ENCODE measurements at places on chromosomes 11 and 22. TPM values are rescaled to one million over a fixed set of nuclear protein-coding genes. Genes with fewer than 3 reads are reported as not detected.

OR4C6 gene
- total RNA-seq, result not detected

SYTL2 gene
- 31.3 TPM for total RNA-seq

ACR gene
- total RNA-seq, result not detected

- H3K36me3 ChIP-seq, result no peaks in the 10 kb centered on the region
- DNase-seq, result no peak
- H3K4me1 ChIP-seq, result no peaks in the 10 kb centered on the region
- no peak overlapping the region for H3K27ac ChIP-seq
- no peaks in the 10 kb centered on the region for H3K27me3 ChIP-seq
These were observed 4.0 kb downstream of the POU2AF3 start for GRCh38 chr11:111302298-111302697.

DNA sequence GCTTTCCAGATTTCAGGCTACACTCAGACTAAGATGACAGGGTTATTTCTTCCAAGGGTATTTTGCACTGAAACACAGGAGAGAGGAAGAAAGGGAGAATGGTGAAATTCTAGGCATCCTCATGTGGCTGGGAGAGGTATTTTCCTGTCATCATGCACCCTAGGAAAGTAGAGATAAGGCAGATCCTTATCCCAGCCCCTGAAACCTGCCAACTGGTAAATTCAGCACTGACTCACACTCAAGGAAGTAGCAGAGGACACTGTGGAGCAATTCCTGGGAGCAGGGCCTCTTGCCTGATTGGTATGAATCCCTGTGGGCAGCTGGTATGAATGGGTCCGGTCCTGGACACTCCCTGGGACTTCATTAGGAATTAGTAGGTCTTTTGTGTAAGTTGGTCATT is 37.6 kb upstream of the SLC5A1 start:
- no peak overlapping the region for H3K27ac ChIP-seq
- H3K36me3 ChIP-seq, result no peaks in the 10 kb centered on the region
- no peaks in the 10 kb centered on the region for H3K4me1 ChIP-seq

DNA sequence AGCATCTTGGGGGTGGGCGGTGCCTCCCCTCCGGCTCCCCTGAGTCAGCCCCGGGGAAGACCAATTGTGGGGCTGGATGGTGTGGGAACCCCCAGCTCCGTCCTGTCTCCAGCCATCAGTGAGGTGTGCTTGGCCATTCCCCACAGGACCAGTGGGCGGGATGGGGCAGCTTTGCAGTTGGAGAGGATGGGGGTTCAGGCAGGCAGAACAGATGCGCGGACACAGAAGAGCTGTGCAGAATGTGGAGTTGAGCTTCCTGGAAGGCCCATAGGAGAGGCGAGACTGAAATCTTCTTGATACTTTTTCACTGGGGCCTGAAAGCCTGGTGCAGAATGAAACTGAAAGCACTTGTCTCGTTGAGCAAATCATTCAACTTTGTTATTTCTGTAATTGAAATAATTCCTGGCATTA is 23.8 kb downstream of the PARVB start:
- H3K4me3 ChIP-seq, result no peak overlapping the region
- peaks cover 4% of the 10 kb centered on the region for H3K4me1 ChIP-seq
- no peaks in the 10 kb centered on the region for H3K36me3 ChIP-seq
- no peak overlapping the region for H3K27ac ChIP-seq

- no peaks in the 10 kb centered on the region for H3K4me1 ChIP-seq
- H3K36me3 ChIP-seq, result peaks cover 98% of the 10 kb centered on the region
- H3K4me3 ChIP-seq, result no peak overlapping the region
- no peak overlapping the region for H3K27ac ChIP-seq
These were observed 15.6 kb downstream of the DDX17 start for GRCh38 chr22:38490475-38490874.

All from T-cell (primary cell).